LHCN-M2 (cell line): ENCODE measurements at places on chromosomes 11 and 22. TPM values are rescaled to one million over a fixed set of nuclear protein-coding genes. Genes with fewer than 3 reads are reported as not detected.

GRCh38 chr22:32803020-32803737 lies 1.7 kb downstream of the TIMP3 start:
- DNase-seq, result peak; percentile 27

DNA sequence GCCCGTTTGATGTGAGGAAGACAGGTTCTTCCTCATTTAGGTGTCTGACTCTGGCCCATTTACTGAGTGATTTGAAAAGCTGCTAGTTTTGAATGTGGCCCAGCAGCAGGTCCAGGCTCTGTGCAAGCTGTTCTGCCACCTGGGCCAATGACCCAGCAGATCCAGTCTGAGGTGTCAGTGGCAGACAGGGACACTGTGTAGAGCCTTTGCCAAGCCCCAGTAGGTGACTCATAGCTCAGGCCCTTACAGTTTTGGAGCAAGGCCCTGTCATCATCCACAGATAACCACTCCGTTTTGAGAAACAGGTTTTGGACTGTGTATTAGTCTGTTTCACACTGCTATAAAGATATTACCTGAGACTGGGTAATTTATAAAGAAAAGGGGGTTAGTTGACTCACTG lies 23.9 kb downstream of the TSPAN32 start:
- DNase-seq, result no peak

DNA sequence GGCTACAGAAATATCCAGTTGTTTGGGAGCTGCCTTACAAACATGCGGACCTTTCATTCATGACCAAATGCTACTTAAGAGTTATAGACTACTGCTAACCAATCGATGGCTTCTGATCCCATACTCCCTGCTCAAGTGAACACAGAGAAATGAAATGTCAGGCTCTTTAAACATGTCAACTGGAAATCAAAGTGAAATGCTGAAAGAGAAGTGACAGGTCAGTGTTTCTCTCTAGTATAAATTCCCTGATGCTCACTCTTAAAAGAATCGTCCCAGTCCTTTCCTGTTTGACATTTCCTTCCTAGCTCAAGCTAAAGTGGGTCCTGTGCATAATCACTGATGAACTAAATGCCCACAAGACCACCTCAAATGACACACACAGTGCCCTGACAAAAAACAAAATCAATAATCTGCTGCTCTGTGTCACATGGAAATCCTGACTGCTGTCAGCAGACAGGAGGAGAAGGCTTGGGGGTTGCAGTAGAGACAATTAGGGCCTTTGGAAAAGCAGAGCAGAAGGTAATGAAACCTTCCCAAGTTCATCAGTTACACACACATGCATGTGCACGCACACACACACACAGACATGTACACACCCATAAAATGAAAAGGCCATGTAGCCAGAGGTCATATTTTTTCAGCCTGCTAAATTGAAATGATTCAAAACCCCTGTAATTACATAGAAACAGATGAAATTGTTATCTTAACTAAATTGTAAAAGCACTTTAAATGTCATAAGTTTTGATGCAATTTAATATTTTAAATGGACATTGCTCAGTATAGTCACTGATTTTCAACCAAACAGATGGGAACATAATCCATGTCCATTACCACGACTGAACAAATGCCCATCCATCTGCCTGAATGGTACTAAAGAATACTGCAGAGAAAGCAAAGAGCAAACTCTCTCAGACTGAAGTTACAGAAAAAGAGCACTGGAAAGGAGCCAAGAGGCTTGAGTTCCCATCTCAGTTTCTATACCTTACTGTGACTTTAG lies 330.7 kb downstream of the TTC28 start:
- no peak for DNase-seq

DNA sequence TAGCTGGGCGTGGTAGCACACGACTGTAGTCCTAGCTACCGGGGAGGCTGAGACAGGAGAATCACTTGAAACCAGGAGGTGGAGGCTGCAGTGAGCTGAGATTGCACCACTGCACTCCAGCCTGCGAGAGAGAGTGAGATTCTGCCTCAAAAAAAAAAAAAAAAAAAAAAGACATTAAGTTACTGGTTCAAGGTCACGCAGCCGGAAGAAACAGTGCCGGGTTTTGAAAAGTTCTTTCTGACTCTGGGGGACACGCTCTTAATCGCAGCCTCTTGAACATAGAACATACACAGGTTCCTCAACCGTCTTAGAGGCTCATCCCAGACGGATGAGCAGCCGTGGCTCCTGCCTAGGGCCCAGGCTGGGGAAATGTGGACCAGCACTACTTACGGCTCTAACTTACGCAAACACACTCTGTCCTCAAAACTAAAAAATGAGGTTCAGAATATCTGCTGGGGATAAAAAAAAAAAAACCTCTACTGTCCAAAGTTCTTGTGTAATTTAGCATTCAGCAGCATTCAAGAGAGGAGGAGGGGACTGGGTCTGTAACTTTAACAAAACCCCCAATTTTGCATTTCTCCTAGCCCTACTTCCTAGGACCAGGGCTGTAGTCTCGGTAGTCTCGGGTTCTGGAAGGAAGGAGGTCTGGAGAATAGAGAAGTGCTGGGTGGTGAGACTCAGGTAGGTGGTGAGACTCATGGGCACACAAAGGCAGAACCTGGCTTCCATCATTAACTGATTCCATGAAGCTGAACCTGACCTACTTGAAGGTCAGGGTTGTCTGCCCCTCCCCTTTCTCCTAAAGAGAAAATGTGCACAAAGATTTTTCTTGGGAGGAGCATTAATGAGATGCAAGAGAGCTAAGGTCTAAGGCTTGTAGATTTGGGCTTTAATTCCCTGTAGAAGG lies 6.0 kb downstream of the SPTBN2 start:
- DNase-seq, result no peak

DNA sequence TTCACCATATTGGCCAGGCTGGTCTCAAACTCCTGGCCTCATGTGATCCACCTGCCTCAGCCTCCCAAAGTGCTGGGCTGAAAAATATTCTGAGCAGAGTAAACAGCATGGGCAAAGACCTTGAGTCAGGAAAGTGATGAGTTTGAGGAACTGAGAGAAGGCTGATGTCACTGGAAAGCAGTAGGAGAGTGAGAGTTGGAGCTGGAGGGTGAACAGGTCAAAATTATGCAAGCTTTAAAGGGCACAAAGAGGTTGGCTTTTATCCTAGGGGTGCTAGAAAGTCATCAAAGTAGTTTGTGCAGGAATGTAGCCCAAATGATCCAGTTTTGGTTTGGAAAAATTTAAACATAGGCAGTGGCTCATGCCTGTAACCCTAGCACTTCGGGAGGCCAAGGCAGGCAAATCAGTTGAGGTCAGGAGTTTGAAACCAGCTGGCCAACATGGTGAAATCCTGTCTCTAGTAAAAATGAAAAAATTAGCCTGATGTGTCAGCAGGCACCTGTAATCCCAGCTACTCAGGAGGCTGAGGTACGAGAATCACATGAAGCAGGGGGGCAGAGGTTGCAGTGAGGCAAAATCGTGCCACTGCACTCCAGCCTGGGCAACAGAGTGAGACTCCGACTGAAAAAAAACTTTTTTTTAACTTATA lies 44.7 kb upstream of the CXCR5 start:
- DNase-seq, result no peak

DNA sequence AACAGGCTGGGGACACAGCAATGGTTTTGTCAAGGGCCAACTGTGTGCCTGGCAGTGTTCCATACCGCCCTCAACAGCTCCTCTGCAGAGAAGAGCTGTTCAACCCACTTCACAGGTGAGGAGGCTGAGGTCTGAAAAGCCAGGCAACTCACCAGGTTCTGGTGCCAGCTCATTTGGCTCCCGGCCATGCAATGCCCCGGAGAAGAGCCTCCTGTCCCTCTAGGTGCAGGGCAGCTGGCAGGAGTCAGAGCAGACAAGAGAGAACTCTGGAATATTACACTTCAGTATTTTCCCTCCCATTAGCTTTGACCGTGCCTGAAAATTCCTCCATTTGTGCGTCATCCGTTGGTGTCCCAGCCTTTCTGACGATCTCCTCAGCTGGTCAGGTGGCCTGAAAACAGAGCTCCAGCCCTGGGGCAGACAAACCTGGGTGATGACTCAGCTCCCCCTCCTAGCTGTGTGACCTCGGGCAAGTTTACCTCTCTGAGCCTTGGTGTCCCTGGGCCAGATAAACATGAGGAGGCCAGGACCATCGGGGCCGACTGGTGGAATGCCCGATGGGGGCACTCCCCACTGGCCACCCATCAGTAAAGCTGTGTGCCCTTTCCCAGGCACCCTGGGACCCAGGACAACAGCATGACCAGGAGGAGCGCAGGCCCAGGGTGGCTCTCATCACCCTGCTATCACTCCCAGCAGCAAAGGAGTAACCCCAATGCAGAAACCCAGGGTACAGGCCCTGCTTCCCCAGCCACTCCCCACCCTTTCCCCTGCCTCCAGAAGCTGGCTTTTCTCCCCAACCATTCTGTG lies 9.6 kb upstream of the C1QTNF6 start:
- peak; percentile 59 for DNase-seq

DNA sequence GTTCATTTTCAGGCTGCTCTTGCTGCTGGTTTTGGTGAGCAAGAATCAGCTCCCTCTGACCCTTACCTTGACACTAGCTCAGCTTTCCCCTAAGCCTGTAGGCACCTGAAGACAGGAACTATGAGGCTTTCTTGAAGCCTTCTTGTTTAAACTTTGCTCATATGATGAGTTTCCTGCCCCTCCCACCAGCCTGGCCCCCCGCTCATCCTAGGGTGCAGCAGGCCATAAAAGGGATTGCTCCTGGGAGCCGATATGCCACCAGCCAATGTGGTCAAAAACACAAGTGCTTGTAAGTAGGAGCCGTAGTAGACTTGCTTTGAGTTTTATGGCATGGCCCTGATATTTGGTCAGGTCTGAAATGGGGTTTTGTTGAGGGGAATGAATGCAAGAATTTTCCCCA lies 164.7 kb downstream of the DSCAML1 start:
- no peak for DNase-seq

DNA sequence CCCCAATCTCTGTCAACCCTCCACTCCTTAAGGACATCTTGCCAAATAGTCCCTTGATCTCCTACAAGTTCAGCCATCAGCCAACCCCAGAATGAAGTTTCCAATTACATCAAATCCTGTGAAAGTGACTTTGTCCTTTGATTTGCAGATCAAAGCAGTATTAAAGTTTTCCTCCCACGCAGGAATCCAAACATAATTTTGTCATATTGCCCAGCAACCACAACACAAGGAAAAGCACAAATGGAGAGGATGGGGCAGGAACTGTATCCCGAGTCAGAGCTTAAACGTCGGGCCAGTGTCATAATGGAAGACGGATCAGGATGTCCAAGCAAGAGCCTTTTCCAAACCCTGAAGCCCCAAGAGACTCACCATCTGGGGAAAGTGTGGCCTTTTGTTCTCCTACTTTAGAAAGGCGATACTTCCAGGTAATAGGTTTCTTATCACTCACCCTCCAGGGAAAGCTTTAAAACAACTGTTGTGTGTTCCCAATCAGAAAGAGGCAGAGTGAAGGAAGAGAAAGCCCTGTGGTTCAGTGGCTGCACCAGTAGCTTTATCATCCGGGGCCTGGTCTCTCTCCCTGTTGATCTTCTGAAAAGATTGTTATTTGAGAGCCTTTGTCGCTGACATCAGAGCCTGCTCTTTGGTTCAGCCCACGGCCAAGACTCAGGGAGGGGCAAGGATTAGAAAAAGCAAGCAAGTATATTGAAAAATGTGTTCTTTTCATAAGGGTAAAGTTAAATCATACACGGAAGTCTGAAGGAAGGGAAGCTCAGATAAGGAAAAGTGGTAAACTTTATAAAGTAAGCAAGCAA lies 41.7 kb downstream of the EXPH5 start:
- DNase-seq, result peak; percentile 34

DNA sequence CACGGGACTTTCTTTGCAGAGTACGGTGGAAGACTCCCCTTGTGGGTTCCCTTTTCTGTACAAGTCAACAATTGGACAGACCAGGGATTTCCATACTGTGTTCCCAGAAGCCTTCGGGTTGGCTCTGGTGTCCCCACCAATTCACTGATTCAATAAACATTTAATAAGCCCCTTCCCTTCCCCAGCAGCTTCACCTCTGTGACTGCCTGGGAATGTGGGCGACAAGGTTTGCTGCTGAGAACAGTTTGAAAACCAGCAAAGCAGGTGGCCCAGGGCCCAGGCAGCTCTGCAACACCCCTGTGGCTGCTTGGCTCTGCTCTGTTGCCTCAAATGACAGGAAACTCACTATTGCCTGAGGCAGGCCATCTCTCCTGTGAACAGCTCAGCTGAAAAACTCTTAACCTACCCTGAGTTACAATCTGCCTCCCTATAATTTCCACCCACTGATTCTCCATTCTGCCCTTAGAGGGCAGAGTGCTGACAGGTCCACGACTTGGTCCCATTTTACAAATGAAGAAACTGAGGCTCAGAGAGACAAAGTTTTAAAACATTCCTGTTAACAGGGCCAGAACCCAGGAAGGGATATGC lies 10.4 kb downstream of the ADORA2A start:
- no peak for DNase-seq

DNA sequence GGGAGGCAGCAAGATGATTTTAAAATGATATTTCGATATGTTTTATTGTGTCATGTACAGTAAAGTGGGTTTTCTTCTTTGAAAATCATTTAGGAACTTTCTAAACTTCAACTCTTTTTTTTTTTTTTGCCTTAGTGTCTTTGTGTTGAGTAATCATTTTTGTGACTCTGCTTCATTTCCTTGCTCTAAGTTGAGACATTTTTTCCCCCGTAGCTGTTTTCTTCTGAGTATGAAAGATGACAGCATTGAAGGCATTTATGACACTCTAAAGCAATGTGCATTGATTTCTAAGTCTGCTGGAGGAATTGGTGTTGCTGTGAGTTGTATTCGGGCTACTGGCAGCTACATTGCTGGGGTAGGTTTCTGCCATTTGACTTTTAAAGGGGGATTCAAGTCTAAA lies 23.5 kb downstream of the RRM1 start:
- no peak for DNase-seq

DNA sequence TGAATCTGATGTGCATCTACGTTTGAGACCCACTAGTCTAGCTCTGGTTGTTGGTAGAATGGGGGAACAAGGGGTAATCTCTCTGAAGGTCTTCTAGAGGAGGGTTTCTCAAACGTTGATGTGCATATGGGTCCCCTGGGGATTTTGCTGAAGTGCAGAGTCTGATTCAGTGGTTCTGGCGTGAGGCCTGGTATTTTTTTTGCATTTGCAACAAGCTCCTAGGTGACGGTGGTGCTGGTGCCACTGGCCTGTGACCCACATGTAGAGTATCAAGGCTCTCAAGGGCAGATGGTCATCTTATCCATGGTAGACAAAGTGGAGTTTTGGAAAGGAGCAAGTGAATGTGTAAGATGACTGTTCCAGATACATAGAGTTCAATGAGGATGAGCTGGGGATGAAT lies 97.1 kb downstream of the CEP164 start:
- peak; percentile 29 for DNase-seq

GRCh38 chr22:44335903-44336803 lies 23.4 kb upstream of the SHISAL1 start:
- DNase-seq, result no peak

Gene BDNF
- 2.8 and 3.1 TPM in 2 replicates for total RNA-seq

Gene FGF19
- 0.11 TPM in 1 of 2 replicates, not detected in the other for total RNA-seq

Gene KRTAP5-8
- total RNA-seq, result not detected in 2 replicates

Gene APOBEC3C
- total RNA-seq, result 13.5 and 14.0 TPM in 2 replicates
